ENCODE measurements at places on chromosomes 6 and 20.
A peak's percentile ranks its signal among the peaks of the same experiment; 100 is the strongest.

DNA sequence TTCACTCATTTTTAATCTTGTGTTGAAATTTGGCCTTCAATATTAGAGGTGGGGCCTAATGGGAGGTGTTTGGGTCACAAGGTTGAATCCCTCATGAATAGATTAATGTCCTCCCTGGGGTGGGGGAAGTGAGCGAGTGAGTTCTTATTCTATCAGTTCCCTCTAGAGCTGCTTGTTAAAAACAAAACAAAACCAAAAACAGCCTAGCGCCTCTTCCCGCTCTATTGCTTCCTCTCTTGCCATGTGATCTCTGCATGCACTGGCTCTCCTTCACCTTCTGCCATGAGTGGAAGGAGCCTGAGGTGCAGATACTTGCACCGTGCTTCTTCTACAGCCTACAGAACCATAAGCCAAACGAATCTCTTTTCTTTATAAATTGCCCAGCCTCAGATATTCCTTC, 89.6 kb upstream of the SLC35F1 start:
- no peak for DNase-seq

GRCh38 chr20:37349517-37350491, 3.9 kb downstream of the SRC start:
- no peak for DNase-seq

DNA sequence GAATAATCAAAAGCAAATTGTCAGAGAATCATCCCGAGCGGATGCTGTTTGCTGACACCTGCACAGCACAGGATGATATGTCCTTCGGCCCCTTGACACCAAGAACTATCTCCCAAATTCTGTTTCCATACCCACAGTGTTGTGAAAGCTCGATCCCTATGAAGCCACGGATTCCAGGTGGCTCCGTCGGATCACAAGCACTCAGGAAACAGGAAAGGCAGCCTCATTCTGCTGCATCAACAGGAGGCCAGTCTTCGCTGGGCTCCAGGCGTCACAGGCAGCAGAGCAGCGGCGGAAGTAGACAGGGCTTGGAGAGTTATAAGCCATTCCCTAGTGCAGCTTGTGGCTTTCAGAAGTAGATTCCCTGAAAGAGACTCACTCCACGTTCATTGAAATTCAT, 342.3 kb downstream of the C6orf118 start:
- DNase-seq, result peak; percentile 10

DNA sequence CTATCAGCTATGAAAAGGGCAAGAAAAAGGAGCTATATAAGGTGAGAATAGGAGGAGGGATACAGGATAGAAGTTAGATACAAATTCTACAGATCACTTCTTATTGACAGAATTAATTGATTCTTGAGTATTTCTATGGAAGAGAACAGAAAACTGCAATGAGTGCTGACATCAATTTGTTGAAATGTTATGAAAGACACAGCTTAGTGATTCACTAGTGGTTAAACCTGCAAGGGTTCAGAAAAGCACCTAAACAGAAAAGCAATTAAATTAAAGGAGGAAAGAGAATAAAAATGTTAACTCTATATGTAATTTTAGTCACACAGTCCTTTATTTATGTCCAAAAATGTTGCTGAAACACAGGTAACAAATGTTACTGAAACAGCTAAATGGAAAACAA, 254.4 kb upstream of the RUNX2 start:
- no peak for DNase-seq

- no peak for DNase-seq
These were observed 205.6 kb downstream of the ALDH8A1 start for GRCh38 chr6:134744301-134744700.

- DNase-seq, result peak; percentile 36
These were observed 11.7 kb downstream of the TFEB start for GRCh38 chr6:41723530-41724227.

DNA sequence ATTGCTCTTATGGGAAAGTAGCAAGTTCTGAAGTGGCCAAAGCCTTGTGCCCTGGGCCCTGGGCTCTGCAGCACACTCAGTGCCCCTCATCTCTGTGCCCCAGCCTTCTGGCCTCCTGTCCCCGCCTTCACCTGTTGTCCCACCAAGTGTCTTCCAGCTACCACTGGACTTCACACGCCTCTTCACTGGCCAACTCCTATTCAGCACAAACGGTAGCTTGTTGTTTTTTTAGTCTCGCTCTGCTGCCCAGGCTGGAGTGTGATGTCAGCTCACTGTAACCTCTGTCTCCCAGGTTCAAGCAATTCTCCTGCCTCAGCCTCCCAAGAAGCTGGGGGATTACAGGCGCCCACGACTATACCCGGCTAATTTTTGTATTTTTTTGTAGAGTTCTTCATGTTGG, 4.8 kb downstream of the CCHCR1 start:
- no peak for DNase-seq

DNA sequence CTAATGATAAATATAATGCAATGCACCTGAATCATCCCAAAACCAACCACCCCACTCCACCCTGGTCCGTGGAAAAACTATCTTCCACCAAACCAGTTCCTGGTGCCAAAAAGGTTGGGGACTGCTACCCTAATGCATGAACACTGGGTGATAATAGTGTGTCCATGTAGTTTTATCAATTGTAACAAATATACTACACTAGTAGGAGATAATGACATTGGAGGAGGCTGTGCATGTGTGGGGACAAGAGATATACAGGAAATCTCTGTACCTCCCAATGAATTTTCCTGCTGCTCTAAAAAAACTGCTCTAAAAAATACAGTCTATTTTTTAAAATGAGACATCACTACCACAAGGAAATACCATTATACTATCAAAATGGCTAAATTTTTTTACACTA, 20.5 kb downstream of the CEP85L start:
- no peak for DNase-seq

DNA sequence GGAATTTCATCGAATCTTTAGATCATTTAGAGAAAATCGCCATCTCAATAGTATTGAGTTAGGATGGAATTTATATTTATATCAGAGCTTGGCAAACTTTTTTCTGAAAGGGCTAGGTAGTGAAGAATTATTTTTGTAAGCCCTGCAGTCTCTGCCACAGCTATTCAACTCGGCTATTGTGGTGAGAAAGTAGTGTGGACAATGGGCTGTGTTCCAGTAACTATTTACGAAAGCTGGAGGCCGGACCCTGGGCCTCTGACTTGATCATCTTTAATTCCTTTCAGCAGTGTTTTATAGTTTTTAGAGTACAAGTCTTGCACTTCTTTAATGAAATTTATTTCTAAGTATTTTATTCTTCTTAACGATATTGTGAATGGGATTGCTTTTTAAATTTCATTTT, 201.5 kb downstream of the FARS2 start:
- DNase-seq, result no peak

- DNase-seq, result no peak
These were observed 52.6 kb upstream of the PTPRK start for GRCh38 chr6:128573036-128573435.

DNA sequence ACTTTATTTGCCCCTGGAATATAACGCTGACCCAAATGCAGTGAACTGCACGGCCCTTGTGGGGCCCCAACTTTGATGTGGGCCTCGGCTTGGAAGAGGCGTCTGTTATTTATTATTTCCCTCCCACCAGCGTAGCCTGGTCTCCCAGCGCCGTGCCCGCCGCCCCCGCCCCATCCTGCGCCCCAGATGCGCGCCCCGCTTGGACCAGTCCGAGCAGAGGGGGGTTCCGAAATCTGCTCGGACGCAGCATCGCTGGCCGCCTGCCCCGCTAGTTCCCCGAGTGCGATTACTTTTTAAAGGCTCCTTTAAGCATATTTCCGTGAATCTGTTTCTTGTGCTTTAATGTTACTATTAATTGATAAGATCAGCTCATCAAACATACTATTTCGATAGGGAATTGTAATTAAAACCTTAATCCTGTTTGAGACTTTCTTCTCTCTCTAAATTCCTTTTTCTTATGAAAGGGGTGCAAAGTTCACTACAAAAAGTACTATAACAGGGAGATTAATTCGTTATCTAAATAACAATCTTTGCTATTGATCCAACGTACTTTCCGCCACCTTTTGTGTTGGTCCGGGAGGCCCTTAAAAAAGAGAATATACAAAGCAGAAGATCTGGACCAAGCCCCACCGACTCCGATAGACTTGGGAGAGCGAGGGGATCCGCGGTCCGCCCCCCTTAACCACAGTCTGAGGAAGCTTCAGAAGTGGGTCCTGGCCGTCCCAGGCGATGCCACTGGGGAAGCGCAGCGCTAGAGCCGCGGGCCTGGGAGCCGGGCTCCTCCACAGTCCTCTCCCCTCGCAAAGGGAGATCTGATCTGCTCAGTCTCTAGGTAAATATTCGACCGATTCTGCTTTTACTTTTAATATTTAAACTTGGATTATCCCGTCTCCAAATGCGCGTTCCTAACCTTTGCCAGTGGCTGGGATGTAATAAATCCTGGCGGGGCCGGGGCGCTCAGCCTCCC, 10.2 kb downstream of the POU3F2 start:
- no peak for DNase-seq
